ENCODE measurements at places on chromosomes 5 and 9.

- DNase-seq, result peak; percentile 88
Measured at GRCh38 chr5:142699184-142699720, 13.4 kb upstream of the FGF1 start.

- DNase-seq, result peak; percentile 49
Measured at GRCh38 chr5:66779528-66779927, 183.3 kb downstream of the MAST4 start.

- peak; percentile 31 for DNase-seq
Measured at GRCh38 chr9:121566481-121567465, 67.1 kb upstream of the GGTA1 start.

GRCh38 chr5:75524071-75524470 lies 12.4 kb downstream of the POLK start:
- DNase-seq, result peak; percentile 58

GRCh38 chr5:176674799-176675198 lies 27.5 kb downstream of the TSPAN17 start:
- DNase-seq, result no peak

DNA sequence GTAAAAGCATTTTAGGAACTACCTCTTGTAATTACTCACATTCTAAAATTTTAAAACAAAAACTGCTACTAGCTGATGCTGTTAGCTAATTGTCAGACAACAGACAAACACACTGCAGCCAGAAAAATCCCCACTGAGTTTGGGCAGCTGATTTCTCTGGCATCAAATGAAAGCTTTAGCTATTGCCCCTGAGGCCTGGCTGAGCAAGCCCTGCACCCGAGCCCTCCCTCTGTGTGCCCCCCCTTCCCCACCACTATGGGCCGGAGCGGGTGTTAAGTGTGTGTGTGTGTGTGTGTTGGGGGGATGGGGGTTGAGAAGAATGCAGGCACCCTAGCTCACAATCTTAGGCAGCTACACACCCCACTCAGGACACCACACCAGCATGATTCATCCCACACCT lies 2.4 kb downstream of the NEUROG1 start:
- DNase-seq, result no peak

DNA sequence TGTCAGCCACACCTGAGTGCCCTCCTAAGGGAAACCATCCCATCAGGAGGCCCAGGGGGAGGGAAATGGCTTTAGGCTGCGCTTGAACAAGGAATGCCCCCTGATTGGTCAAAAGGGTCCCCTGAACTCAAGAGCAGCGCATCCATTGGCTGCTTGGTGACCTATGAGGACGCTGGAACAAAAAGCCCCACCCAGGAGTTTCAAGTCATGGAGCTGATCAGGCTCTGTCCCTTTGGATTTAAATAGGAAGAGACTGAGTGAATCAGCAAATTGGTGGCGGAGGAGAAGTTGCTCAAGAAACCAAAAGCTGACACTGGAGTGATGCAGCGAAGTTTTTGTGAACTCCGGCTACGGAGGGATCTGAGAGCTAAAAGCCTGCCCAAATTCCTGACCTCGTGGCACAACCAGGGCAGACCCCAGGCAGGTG lies 66.7 kb downstream of the SMIM23 start:
- peak; percentile 75 for DNase-seq
